Cortex of kidney (tissue), 1 donor: ENCODE measurements at places on chromosomes 2 and 18.

DNA sequence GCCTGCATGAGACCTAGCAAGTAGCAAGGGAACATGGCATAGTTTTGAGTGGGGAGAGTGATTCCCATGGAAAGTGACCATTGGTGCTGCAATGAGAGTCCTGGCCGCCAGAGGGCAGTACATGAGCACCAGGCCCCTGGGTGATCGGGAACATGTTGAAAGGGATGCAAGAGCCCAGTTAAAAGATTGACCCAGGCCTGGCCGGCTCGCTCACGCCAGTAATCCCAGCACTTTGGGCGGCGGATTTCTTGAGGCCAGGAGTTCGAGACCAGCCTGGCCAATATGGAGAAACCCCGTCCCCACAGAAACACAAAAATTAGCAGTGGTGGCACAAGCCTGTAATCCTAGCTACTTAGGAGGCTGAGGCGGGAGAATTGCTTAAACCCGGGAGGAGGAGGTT lies 22.2 kb downstream of the FAP start:
- no peak for DNase-seq

DNA sequence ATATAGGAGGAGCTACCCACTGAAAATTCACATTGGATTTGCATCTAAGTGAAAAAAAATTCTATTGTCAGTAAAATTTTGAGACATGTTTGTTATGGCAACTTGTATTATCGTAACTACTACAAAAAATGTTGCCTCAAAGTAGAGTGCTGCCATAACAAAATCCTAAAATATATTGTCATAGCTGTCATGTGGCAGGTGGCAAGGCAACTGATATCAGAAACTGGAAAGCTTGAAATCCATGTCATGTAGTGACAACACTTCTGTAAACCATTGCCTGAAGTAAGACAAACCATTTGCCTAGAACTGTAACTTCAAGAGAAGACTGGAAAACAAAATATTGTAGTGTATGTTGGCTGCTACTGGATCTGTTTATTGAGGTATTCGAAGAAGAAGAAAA lies 697.5 kb upstream of the CELF4 start:
- no peak for DNase-seq

DNA sequence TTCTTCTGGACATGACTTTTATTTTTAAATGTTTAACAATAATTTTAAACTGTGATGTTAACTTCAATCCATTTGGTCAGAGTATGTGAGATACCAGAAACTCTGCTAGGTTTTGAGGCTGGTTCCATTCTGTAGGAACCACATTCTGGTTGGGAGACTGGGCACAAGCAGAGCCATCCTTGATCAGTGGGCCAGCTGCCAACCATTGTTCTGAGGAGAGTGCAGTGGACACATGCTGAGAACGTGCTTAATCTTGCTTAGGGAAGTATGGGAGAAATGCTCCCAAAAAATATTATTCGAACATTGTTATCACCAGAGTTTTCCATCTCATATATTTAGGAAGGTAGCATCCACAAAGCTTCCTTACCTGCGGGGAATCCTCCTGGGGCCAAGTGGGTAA lies 155.8 kb downstream of the RTN4 start:
- DNase-seq = no peak

GRCh38 chr2:181781078-181781786 lies 100.9 kb upstream of the NEUROD1 start:
- no peak for DNase-seq

DNA sequence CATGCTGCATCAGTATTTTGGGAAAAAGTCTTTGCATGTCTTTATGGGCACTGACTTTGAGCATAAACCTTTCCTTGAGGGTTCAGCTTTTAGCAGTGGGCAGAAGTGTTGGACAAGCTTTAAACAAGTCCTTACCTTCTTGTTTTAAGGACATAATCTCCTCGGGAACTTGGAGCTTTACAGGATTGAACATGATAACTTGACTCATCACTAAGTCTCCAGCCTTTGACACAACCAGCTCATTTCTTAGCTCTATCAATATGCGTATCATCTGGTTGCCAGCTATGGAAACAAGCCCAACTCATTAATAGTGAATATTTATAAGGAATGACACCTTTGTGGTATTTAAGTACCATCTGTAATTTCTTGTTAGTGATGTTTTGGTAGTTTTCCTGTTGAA lies 21.0 kb upstream of the RAB27B start:
- DNase-seq = no peak

- no peak for DNase-seq
These were observed 65.0 kb downstream of the HNMT start for GRCh38 chr2:138029276-138029675.

GRCh38 chr2:238854699-238855229 lies 6.9 kb downstream of the TWIST2 start:
- DNase-seq = no peak

GRCh38 chr2:40115348-40115747 lies 336.3 kb upstream of the THUMPD2 start:
- no peak for DNase-seq

DNA sequence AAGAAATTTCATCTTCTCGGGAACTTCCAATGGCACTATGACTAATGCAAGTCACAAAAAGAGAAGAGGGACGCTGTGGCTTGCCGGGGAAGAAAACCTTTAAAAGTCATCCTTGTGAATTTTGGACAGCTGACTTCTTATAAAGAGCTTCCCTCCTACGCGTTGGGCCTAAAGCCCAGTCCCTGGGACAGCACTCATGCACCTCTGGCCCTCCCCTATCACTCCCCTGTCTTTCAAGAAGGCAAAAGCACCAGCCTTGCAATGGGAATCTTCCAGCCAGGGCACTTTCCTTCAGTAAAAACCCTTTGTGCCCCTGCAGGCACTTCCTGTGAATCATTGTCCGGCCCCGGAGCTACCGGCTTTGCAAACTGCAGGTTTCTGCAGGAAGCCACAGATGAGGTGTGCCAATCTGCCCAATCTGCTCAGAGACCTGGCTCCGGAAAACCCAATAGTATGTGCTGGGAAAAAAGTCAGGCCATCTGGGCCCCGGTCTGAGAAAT lies 7.1 kb downstream of the MREG start:
- DNase-seq = no peak

DNA sequence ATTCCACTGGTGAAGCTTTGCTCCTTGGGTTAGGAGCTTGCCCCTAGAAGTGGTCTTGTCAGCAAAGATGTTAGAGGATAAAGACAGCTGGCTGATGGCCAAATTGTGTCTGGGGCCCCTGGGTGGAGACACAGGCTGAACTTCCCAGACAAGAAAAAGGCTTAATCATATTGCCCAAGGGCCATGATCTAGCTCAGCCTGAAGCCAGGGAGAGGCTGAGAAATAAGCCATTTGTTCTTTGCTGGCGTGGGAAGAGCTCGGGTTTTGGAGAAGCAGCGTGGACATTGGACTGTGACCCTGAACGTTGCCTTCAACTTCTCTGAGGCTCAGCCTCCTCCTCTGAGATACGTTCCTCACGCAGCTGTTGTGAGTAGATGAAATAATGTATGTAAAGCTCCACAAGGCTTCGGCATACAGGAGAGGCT lies 153.0 kb downstream of the ZFP36L2 start:
- no peak for DNase-seq

- DNase-seq = no peak
These were observed 291.1 kb downstream of the ARHGAP15 start for GRCh38 chr2:143420313-143420712.

GRCh38 chr2:189659734-189660133 lies 1.5 kb upstream of the ASNSD1 start:
- no peak for DNase-seq

- DNase-seq = no peak
These were observed 170.3 kb downstream of the HDAC4 start for GRCh38 chr2:239230318-239231052.

DNA sequence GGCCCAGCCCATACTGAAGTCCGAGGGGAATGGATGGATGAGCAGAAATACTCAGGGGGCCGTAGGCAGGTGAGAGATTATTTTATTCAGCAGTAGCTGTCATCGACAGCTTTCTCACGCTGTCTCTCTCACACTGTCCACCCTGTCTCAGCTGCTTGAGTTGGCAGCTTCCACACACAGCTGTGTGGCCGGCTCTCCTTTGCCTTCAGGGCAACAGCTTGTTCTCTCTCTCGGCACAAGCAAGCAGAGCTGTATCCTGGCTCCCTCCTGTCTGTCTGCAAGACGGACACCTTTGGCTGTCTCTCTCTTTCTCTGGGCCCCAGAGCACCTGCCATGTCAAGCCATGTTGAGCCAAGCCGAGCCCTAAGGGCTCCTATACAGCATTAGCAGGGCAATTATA lies 9.8 kb upstream of the PAPOLG start:
- DNase-seq = no peak

DNA sequence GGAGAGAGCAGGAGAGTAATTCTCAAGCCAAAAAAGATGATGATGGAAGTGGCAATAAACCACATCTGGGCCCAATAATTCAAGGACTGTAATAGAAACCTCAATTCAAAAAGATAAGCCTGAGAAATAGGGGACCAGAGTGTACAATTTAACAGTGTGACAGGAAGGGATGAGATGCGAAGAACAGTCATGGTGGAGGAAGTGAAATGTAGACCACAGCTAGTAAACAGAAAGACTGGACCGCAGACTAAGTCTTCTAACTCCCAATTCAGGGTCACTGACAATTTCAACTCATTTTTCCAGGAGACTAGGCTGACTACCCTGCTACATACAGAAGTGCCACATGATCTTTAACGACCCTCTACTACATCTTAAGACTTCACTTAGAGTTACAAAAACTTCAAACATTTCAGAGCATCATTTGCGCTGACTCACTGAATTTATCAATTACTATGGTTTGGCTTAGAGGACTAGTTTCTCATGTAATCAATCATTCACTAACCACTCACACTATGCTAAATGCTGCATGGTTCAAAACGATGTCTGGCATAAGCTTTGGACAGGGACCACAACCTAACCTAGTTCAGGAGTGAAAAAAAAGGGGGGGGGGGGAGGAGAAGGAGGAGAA lies 9.0 kb downstream of the CUL3 start:
- no peak for DNase-seq

DNA sequence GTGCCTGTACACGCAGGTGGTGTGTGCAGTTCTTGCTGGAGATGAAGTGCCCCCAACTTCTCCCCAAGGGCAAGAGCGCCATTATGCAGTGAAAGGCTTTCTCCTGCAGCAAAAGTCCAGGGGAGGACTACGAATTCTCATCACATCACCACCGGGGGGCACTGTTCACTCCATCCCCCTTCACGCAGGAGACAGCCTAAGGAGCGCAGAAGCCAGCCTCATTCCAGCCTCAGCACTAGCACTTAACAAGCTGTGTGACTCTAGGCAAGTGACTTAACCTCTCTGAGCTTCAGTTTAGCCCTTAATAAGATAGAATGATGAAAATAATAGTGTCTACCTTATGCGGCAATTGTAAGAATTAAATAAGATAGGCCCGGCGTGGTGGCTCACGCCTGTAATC lies 32.3 kb downstream of the DNMT3A start:
- no peak for DNase-seq

DNA sequence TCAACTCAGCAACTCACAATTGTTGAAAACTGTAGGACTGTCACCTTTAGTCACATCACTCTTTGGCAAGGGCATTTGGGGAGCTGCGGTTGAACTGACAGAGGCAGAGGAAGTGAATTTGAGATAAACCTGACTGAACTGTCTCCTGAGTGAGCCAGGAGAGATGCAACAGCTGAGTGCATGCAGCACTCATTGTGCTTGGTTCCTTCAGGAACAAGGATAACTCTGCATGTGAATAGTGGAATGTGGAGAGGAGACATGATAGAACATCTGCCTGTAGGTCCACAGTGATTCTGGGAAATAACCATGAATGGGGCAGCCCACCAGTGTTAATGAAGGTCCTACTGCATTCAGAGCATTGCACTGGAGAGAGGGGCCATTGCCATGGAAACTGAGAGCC lies 494.7 kb downstream of the STK39 start:
- no peak for DNase-seq

DNA sequence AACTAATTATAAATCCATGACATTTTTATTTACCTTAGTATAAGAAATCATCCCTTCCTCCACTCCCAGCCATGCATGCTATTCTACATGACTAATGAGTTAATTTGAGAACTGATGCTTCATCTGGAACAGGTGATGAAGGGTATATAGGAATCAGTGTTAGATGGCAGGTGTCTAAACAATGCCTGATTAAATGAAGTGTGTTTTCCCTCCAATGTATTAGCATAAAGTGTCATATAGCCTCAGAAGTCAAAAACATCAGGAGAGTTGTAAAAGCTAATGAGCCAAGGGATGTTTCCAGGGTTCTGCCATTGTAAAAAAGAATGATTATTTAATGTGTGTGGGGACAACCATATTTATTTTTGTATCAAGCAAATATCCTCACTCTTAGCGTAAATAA lies 913.8 kb downstream of the DCC start:
- no peak for DNase-seq

DNA sequence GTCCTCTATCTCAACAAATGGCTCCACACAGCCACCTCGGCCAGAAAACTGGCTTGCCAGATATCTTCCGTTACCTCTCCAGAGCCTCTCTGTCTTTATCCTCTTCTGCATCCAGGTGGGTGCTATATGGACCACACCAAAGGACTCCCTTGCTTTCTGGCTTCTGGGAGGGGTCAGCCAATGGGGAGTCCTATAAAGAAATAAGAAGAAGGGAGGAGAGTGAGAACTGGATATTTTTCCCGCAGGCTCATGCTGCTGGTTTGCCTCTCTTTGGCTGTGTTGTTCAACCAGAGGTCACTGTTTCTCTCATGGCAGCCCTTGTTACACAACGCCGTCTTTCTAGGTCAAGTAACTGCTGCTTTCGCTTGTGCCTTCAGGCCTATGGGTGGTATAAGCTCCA lies 72.7 kb downstream of the POLE4 start:
- DNase-seq = no peak

GRCh38 chr2:167551416-167551815 lies 663.1 kb downstream of the XIRP2 start:
- DNase-seq = no peak

GRCh38 chr2:224195925-224196571 lies 157.0 kb upstream of the SERPINE2 start:
- no peak for DNase-seq

GRCh38 chr2:174106736-174107135 lies 141.6 kb upstream of the SP3 start:
- DNase-seq = no peak

DNA sequence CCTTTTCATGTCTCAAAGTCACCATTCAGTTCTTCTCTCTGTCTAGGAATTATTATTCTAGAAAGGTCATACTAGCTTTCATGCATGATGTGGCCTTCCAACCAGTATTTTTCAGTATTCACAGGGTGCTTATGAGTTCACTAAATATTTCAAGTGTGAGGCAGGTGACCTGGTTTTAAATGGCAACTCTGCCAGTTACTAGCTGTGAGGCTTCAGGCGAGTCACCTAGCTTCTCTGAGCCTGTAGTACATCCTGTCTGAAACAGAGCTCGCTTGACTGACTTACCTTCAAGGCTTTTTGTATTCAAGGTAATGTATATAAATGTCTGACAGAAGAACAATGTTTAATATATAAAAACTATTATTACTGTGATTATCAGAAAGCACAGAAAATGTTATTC lies 19.4 kb upstream of the ACVR1 start:
- DNase-seq = no peak

DNA sequence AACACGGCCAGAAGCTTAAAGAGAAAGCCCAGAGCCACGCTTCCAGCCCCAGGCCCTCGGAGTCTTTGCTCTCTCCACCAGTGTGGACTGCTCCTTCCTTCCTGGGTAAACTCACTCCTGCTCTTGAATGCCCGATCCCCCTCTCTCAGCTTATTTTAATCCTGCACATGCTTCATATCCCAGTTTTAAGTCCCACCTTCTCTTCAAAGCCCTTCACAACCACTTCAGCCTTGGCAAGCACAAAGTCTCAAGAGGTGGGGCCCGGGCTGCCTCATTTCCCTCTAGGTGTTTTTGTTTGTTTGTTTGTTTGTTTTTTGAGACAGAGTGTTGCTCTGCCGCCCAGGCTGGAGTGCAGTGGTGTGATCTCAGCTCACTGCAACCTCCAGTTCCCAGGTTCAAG lies 21.6 kb upstream of the CREG2 start:
- no peak for DNase-seq
